Hepatocyte (in vitro differentiated cells): ENCODE measurements at places on chromosomes 6 and 20.

GRCh38 chr6:39167321-39167720, 52.3 kb upstream of the SAYSD1 start:
- no peak for DNase-seq

DNA sequence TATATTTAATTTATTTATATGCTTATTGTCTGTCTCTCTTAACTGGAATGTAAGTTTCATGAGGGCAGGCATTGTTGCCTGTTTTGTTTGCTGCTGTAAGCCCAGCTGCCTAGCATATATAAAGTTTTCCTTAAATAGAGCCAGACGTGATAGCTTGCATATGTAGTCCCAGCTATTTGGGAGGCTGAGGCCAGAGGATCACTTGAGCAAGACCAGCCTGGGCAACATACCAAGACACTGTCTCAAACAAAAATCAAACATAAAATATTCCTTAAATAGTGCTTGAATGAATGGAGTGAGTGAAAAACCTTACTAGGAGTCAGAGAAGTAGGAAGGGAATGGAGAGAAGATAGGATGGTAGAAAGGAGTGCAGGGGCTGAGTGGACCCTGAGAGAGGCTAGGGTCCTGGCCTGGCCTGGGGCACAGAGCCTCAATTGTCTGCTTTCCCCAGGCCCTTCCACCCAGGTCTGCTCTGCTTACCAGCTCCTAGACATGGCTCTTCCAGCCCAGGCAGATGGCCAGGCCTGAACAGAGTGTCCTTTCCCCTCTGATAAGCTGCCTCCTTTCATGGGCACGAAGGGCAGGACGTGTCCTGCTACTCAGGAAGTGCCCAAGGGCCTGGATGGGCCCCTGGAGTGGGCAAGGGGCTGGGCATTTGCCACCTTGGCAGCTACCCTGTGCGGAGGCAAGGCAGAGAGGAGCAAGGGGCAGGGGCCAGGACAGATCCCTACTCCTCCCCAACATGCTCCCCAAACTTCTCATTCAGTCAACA, 17.7 kb upstream of the BAK1 start:
- no peak for DNase-seq

- no peak for DNase-seq
Measured at GRCh38 chr6:15389084-15389764, 143.4 kb downstream of the JARID2 start.

DNA sequence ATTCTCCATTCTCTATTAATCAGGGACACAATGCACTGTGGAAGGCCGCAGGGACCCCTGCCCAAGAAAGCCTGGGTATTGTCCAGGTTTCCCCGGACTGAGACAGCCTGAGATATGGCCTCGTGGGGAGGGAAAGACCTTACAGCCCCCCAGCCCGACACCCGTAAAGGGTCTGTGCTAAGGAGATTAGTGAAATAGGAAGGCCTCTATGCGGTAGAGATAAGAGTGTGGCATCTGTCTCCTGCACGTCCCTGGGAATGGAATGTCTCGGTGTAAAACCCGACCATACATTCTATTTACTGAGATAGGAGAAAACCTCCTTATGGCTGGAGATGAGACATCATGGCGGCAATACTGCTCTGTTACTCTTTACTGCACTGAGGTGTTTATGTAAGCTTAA, 15.7 kb upstream of the EIF2S2 start:
- DNase-seq = no peak

GRCh38 chr6:28922821-28923317, 916 bp downstream of the TRIM27 start:
- DNase-seq = peak; percentile 59

DNA sequence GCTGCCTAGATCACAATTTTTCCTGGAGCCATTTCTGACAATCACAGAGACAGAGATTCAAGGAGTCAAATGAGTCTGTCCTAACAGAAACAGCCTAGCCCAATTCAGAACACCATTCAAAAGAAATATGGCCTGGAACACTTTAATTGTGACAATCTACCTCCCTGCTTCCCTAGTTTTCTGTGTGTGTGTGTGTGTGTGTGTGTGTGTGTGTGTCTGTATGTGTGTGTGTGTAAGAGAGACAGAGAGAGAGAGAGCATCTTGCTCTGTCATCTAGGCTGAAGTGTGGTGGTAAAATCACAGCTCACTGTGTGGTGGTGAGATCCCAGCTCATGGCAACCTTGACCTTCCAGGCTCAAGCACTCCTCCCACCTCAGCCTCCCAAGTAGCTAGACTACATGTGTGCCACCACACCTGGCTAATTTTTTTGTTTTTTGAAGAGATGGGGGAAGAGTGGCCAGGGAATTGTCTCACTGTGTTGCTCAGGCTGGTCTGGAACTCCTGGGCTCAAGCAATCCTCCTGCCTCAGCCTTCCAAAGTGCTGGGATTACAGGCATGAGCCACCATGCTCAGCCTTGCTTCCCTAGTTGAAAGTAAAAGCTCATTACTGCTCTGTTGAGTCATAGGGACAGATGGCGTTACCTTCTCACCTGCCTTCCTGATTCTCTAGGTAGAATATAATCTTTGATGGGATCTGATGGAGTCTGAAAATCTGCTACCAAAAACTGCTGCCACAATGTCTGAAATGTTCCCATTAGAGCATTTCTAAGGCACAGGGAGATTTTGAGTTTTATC, 89.6 kb upstream of the BEND6 start:
- no peak for DNase-seq
